ENCODE measurements at places on chromosomes 2 and 18. TPM values are rescaled to one million over a fixed set of nuclear protein-coding genes. Genes with fewer than 3 reads are reported as not detected.

DNA sequence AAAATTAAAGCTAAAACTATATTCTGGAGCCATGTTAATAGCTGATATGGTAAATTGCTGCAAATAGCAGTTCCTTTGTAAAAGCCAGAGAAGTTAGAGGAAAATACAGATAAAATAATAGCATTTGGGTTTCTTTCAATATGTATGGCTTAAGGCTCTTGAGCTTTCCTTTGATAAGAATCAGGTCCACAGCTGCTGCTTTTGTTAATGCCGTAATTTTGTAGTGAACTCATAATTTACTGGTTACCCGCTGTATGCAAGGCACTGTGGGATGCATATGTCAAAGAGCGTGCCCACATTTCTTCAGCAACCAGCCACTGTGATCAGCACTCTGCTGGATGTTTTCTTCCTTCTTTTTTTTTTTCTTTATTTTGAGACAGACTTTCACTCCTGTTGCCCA is 79.1 kb downstream of the MOGAT1 start:
- no peaks in the 10 kb centered on the region for H3K36me3 ChIP-seq
- H3K27me3 ChIP-seq = no peaks in the 10 kb centered on the region
- peaks cover 21% of the 10 kb centered on the region for H3K4me1 ChIP-seq
- no peak for DNase-seq
- H3K4me3 ChIP-seq = no peak overlapping the region

DNA sequence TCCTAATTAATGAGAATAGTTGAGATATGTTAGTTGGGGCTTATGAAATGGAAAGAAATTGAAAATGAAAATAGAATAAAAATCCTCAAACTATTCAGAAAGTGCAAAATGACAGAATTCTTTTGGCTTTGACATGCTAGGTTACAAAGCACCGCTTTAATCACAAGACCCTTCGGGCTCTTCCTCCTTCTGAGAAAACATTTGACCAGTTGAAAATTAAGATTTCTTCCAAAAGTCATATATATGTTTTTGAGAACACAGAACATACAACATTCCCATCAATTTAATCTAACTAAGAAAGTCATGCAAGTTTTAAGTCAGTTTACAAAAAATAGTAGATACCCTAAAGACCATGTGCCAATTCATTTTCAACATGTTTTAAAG is 2.2 kb upstream of the SLC40A1 start:
- H3K27me3 ChIP-seq = peaks cover 25% of the 10 kb centered on the region
- no peak overlapping the region for H3K4me3 ChIP-seq
- peaks cover 25% of the 10 kb centered on the region for H3K4me1 ChIP-seq

GRCh38 chr2:152094014-152094413 is 4.8 kb downstream of the CACNB4 start:
- H3K36me3 ChIP-seq = no peaks in the 10 kb centered on the region
- H3K4me1 ChIP-seq = peaks cover 10% of the 10 kb centered on the region
- no peak overlapping the region for H3K27ac ChIP-seq
- no peak for DNase-seq
- peaks cover 23% of the 10 kb centered on the region for H3K27me3 ChIP-seq

GRCh38 chr2:39492095-39492590 is 55.1 kb upstream of the MAP4K3 start:
- DNase-seq = peak; percentile 69
- H3K4me3 ChIP-seq = peak overlapping the region; percentile 51
- peaks cover 30% of the 10 kb centered on the region for H3K4me1 ChIP-seq
- H3K36me3 ChIP-seq = peaks cover 5% of the 10 kb centered on the region
- H3K27ac ChIP-seq = peak overlapping the region; percentile 84

- H3K27me3 ChIP-seq = peaks cover 13% of the 10 kb centered on the region
- no peak overlapping the region for H3K27ac ChIP-seq
- H3K36me3 ChIP-seq = no peaks in the 10 kb centered on the region
- no peak for DNase-seq
Observed at GRCh38 chr18:9742524-9743131, 34.5 kb downstream of the RAB31 start.

- no peaks in the 10 kb centered on the region for H3K36me3 ChIP-seq
- peaks cover 4% of the 10 kb centered on the region for H3K27me3 ChIP-seq
- no peak overlapping the region for H3K4me3 ChIP-seq
- H3K4me1 ChIP-seq = no peaks in the 10 kb centered on the region
Observed at GRCh38 chr2:200221055-200221955, 85.2 kb upstream of the SPATS2L start.

The VIL1 gene
- total RNA-seq = not detected

The ANAPC1 gene
- total RNA-seq = 118 TPM

All from activated CD8-positive, alpha-beta T cell treated with anti-CD3 and anti-CD28 coated beads for 36 hours (primary cell).